Osteocyte (in vitro differentiated cells): ENCODE measurements at places on chromosomes 7 and 10.
A peak's percentile ranks its signal among the peaks of the same experiment; 100 is the strongest.

GRCh38 chr10:120632047-120632446 is 175.0 kb downstream of the PLPP4 start:
- no peak for DNase-seq

DNA sequence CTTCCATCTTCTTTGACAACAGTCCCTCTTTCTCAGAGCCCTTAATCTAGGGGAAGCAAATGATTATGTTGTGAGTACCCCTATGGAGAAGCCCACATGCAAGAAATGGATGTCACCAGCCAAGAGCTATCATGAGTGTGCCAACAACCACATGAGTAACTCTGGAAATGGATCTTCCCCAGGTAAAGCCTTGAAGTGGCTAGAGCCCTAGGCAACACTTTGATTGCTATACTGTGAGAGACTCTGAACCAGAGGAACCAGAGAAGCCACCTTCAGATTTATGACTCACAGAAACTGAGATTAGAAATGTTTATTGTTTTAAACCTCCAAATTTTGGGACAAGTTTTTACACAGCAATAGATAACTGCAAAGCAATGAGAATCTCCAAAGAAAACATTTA is 60.9 kb upstream of the COL1A2 start:
- DNase-seq: no peak

DNA sequence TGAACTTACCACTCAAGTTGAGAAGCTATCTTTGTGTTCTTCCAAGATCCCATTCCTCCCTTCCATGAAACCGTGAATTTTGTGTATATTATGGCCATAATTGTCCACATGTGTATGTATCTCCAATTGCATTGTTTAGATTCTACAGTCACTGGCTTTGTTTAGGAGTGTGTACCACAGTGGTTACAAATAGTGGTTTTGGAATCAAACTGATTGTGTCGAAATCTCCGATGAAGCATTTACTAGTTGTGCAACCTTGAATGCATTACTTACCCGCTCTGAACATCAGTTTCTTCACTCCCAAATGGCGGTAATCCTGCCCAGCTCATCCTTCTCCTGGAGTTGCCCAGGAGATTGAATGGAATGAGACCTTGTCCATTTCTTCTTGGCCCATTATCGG is 145.0 kb upstream of the ZNF32 start:
- DNase-seq: no peak

DNA sequence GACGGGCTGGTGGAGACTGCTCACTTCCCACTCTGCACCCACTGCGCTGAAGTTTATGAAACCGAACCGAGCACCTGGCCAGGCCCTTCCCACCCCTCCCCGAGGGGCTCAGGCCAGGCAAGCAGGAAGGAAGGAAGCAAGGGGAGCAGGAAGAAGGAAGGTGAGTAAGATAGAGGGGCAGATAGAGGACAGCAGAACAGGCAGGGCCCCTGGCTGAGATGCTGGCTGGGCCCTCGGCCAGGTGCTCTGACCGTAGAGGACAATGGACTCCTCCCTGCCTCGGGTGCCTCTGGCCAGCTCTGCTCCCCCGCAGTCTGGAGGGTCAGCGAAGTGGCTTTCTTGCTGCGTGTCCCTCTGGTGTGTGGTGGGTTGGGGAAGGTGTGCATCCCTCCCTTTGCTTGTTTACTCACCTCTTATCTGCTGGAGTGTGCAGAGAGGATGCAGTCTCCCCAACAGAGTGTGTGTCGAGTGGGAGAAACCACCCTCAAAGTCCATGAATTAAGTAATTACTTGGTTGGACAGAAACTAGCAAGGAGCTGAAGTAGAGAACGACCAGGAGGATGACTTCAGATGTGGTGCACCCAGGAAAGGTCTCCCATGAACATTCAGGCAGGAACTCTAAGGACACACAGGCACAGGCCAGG is 82.8 kb upstream of the PPP2R2D start:
- peak; percentile 80 for DNase-seq

DNA sequence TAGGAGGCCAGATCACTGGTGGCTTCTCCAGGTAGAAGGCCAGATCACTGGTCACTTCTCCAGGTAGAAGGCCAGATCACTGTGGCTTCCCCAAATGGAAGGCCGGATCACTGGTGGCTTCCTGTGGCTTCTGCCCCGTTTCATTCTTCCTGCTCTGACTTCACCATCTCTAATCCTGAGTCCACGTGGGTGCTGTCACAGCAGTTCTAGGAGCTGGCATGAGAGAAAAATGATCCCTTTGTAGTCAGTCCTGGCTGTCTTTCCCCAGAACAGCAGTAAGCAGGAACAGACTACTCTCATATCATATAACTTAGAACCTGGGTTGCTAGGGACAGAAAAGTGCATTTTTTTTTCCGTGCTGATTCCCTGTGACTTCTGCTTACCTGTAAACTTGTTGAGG is 90.9 kb downstream of the ACTR3B start:
- DNase-seq: no peak

GRCh38 chr7:154696556-154696955 is 306.4 kb downstream of the PAXIP1 start:
- DNase-seq: no peak

- no peak for DNase-seq
These were observed 109.3 kb upstream of the BTBD16 start for GRCh38 chr10:122161795-122162194.

DNA sequence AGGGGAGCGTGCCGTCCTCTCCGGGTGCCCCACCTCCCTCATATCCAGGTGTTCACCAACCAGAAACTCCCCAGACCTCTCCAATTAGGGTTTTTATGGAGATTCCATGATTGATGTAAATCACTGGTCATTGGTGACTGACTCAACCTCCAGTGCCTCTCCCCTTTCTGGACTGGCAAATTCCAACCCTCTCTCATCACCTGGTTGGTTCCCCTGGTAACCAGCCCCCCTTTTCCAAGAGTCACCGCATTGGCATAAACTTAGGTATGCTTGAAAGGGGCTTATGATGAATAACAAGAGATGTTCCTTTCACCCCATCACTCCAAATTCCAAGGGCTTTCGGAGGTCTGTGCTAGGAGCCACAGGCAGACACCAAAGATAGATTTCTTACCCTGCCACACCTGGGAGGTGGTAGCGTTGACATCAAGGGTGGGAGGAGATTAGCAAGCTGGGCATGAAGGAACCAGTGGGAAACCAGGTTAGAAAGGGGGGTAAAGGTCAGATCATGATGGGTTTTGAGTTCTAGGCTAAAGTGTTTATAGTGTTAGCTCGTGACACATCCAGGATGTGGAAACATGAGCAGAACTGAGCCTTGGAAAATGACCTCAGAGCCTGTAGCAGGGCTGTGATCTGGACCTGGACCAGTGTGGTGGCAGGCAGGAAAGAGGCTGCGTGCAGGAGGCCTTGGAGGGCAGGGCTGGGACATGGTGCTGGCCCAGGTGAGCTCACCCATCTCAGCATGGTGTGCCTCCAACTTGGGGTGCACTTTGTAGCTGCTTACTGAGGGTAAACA is 45.1 kb downstream of the CAMK1D start:
- no peak for DNase-seq

DNA sequence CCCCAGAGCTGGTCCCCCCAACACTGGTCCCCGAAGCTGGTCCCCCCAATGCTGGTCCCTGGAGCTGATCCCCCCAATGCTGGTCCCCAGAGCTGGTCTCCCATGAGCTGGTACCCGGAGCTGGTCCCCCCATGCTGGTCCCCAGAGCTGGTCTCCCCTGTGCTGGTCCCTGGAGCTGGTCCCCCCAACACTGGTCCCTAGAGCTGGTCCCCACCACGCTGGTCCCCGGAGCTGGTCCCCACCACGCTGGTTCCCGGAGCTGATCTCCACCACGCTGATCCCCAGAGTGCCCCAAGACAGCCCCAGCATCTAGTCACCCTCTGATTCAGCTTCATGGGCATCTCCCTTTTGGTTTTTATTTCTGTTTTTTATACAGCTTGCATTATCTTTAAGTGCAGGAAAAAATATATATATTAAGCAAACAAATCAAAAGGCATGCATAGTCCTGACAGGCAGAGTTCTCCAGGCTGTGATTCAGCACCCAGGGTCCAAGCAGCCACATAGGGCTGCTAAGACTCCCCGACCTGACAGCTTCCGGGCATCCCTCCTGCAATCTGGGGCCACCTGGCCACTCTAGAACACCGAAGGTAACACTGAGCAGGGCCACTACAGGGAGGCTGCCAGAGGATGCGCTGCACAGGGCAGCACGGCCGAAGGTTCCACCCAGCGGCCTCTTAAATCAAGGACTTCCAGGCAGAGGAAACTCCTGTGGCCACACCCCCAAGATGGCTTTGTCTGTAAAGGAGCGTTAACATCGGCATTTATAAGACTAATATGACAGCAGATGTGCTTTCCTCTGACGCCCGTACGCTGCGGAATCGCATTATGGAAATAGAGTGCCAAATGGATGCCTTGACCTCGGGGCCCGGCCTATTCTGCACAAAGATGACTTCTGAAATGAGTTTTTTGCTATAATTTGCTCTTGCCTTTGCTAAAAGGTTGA is 215.0 kb downstream of the PTPRN2 start:
- no peak for DNase-seq

DNA sequence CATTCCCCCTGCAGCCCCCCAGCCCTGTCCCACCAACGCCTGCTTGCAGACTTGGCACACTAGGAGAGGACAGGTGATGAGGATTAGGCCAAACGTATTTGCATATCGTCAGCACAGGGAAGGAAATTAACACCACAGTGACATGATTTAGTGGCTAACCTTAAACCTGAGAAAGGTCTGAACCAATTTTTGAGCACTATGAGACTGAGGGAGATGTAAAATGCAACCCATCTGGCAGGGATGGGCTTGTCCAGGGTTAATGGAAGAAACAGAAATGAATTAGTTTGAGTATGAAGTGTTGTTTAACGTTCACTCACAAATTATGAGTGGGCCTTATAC is 183.6 kb downstream of the TAX1BP1 start:
- DNase-seq: no peak

DNA sequence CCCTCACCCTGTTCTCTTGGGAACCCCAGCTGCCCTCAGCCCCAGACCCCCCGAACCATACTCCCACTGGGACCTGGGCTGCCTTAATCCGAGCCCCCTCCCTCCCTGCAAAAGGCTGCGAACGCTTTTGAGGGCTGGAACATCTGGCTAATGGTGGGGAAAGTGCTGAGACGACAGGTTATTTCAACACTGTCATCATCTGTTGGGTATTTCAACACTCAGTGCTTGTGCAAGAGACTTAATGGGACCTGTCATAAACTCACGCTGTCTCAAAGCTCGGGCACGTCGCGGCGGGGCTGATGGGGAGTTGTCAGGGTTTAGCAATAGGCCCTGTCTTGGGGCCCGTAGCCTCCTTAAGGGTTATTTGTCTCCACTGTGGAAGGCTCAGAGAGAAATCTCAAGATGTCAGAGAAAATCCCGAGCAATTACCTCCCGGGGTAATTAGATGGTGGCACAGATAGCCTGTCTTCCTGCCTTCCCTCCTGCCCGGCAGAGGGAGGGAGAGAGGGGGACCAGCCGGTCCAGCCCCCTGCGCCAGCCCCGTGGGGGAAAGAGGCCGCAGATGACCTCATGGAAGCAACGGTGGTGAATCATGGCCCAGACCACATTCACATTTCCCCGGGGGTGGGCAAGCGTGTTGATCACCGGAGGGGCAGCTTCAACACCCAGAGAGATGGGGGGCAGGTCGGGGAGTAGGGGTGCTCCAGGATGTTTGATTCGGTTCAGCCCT is 88.7 kb upstream of the MYL10 start:
- no peak for DNase-seq

DNA sequence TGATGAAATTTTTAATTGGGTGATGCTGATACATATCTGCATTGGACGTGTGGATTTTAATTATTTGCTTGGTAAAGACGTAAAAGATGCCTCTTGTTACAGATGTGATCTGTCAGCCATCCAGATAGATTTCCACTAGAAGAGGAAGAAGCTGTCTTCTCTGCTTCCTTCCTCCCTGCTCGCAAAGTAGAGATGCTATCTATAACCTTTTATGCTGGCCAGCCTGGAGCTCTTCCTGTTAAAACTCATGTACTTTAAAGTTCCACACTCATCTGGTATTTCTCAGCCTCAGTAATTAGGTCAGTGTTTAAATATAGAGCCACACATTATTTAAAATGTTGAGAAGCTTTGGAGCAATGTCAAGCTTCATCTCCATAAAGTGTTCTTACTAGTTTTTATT is 51.2 kb upstream of the TMEM229A start:
- DNase-seq: no peak

DNA sequence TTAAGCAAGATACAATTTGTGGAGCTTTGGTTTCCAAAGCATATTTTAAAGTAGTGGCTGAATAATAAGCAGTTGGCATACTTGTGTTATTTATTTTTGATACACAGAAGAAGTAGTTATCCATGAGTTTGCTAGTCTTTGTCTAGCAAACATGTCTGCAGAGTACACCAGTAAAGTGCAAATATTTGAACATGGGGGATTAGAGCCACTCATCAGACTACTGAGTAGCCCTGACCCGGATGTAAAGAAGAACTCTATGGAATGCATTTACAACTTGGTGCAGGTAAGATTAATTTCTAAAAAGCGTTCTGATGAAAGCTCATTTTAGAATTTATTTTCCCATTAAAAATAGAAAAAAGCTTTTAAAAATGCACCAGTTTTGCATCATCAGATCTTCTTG is 31.4 kb downstream of the ARMC3 start:
- DNase-seq: no peak

DNA sequence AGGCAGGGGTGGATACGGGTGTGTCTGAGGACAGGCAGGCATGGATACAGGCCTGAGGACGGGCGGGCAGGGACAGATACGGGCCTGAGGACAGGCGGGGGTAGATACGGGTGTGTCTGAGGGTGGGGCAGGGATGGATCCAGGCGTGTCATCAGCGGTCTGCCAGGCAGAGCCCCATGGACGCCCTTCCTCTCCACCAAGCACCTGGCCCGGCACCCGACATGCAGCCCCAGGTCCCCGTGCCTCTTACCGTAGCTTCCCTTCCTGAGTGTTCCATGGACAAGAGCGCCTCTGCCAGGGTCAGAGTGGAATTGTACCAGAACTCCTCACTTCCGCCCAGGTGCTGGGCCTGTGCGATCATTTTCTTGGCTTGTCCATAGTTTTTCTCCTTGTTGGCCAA is 74.6 kb upstream of the NKX6-2 start:
- DNase-seq: no peak

DNA sequence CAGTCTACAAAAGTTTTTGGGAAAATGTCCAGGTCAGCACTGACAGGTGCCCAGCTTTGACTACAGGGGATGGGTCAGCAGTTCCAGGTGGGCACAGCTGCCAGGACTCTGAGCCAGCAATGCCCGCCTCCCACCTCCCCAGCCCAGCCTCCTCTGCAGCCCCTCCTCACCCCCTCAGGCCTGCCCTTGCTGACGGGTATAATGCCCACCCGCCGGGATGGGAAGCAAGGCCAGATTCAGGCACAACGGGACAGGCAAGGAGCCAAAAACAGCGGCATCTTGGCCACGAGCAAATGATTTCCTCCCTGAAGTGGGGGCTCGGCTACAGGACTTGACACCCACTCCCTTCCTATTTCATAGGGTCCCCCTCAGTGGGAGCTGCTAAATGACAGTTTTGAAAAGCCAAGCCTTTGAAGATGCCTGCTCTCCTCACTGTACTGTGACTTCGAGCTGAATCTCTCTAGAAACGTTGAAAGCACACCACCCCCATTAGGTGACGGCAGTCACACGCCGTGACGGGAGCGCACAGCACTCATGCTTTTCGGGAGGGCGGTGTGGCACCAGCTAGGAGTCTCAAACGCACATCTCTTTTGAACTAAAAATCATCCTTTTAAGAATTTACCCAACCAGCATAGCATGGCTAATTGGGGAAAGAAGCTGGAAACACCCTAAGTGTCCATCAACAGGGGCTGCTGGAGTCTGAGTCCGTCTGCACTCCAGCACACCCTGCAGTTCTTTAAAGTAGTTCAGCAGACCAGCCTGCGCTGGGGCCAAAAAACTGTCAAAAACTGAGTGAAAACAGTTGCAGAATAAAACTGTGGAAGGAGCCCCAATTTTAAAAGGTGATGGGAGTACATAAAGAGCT is 29.6 kb downstream of the MAD1L1 start:
- DNase-seq: no peak
